ENCODE measurements at places on chromosomes 2 and 18. TPM values are rescaled to one million over a fixed set of nuclear protein-coding genes. Genes with fewer than 3 reads are reported as not detected.

- DNase-seq: no peak
Measured at GRCh38 chr2:3661149-3661660, 3.2 kb downstream of the ALLC start.

DNA sequence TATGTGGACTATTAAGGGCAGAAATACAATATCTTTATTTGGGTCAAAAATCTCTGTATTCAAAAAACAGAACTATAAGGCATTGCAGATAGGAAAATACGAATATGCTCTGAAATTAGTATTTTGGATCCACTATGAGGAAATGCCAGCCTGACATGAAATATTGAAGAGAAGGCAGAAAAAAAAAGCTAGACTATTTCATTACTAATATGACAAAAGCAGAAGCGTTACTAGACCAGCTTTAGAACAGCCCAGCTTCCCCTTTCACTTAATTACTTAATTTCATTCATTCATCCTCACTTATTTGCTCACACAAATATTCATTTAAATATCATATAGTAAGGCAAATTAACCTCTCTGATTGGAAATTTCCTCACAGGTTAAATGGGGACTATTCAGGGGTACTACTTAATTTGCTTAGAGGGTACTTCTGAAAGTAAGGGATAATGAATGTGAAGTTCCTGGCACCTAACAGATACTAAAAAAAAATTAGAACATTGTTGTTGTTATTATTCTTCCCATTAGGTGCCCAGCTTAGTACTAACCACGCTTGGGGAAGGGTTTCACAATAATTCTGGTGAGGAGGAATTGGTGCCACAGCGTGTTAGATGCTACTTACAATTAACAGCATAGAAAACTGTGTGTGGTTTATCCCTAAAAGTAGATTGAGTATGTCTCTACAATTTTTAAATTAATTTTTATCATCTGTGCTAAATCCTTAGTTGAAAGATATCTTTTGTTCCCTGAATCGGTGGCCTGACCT is 71.1 kb upstream of the CTLA4 start:
- DNase-seq: no peak

TDRD15 gene
- total RNA-seq: 0.10 TPM

DNA sequence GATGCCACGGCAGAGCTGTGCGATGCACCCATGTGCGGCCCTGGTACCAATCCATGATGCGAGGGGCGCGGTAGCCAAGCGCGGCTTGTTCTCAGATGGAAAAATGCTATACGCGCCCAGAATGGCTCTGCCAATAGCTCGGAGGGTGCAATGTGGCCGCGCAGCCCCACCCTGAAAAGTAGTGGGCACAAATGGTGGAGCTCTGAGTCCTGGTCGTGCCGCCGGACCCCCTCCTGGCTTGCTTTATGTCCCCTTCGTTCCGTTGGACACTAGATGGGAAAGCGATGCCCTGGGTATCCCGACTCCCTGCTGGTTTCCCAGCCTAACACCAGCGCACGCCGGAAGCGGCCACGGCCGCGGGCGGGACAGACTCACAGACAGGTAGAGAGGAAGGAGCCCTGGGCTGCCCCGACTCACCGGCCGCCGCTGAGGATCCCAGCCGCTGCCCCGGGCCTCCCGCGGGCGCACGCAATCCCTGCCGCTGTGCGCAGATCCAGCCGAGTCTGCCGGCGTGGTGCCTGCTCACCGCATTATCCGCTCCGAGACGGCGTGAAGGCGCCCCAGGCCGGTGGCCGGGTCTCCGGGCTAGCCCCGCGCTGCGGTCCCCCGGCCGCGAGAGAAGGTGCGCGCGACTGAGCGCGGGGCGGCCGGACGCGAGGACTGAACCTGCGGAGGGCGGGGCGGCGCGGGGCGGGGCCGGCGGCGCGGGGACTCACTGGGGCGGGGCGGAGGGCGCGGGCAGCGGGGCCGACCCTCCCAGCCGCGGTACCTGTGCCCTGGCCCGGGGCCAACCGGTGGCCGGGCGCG is at the start of gene CDC42EP3:
Gene CDC42EP3, minus strand, starts transcription at position 634 of the 807 bp plus-strand sequence. CDS start 25,055 bp downstream, outside the sequence.
- no peak for DNase-seq

DNA sequence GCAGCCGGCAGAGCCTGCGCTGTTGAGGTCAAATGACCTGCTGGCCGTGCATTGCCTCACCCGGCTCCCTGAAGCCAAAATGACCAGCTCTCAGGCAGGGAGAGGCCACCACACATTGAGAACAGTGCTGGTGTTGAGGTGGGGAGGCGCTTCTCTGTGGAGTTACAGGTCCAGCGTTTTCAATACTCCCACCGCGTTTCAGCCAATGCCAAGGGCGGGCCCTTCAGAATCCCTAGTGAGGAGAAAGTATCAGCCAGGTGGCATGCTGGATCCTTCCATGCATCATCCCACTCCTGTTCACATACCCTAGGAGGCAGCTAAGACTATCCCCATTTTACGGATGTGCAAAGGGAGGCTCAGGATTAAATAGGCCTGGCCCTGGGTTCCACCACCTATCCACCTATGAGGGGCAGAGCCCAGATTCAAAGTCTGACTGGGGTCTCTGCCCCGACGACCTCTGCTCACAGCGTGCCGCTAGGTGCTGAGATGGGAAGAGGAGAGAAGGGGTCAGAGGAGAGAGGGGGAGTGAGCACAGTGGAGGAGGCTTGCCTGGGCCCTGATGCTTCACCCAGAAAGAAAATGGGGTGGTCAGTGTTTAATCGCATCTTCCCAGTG is 137.6 kb upstream of the ID2 start:
- no peak for DNase-seq

GRCh38 chr2:153584244-153584643 is 105.7 kb upstream of the RPRM start:
- DNase-seq: no peak

CHST9 gene
- 0.39 TPM for total RNA-seq

GRCh38 chr18:79366177-79367094 is 29.3 kb upstream of the NFATC1 start:
- DNase-seq: peak; percentile 95

DNA sequence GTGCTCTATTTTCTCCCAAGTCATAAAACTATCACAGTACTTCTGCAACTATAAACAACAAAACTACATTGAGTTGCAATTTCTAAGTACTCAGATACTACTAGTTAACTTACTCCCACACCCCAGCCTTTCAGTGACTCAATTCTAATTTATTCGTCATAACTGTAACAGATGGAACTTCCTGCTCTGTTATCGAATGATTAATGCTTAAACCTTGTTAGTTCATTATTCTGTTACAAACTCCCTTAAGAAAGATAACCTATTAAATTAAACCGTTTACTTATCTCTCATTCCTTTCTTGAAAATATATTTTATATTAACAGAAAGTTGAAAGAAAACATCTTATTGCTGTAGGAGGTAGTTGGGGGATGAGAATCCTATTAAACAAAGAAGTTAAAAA is 17.0 kb downstream of the TNFAIP6 start:
- no peak for DNase-seq

LYPD1 gene
- 0.99 TPM for total RNA-seq

DNA sequence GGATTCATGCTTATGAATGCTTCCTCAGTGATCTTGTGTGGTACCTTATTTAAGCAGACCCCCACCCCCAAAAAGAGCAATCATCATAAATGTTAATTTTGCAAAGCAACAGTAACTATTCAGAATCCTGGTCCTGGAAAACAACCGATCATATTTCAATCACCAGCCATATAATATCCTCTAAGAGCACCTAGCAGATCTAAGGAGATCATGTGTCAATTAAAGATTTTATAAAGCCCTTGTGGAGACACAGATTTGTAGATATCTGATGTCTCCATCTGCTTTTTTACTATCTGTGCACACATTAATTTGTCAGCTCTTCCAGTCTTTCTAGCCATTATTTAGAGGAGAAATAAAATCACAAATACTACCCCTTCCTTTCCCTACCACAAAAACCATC is 423.7 kb downstream of the TGIF1 start:
- DNase-seq: no peak

SIGLEC15 gene
- not detected for total RNA-seq

CELF4 gene
- 0.69 TPM for total RNA-seq

- peak; percentile 98 for DNase-seq
Measured at GRCh38 chr18:41954827-41955613, at the start of gene PIK3C3. Gene PIK3C3 (plus strand): TSS chr18:41955234. CDS start chr18:41955292, 58 bp downstream.

GRHL1 gene
- 93.0 TPM for total RNA-seq

GRCh38 chr2:208541461-208541988 is 134.9 kb downstream of the PTH2R start:
- DNase-seq: no peak

- no peak for DNase-seq
Measured at GRCh38 chr18:52451256-52451655, 111.3 kb downstream of the DCC start.

DNA sequence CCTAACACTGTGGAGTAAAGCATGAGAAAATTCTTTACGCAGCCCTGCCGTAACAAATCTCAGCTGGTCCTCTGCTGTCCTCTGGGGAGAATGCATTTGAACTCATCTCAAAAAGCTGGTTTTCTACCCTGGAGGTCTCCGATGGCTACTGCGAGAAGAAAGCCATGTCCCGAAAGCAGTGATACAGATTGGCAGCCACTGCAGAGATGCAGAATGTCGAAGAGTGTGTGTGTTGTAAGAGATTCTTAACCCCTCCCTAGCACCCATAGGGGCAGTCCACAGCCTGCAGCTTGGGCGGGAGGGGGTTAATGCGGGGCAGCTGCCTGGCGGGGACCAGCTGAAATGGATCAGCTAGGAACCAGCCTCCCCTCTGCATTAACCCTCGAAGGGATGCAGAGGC is 235.9 kb downstream of the ZNF516 start:
- no peak for DNase-seq

- DNase-seq: no peak
Measured at GRCh38 chr18:79685281-79685680, 5.7 kb downstream of the CTDP1 start.

DNA sequence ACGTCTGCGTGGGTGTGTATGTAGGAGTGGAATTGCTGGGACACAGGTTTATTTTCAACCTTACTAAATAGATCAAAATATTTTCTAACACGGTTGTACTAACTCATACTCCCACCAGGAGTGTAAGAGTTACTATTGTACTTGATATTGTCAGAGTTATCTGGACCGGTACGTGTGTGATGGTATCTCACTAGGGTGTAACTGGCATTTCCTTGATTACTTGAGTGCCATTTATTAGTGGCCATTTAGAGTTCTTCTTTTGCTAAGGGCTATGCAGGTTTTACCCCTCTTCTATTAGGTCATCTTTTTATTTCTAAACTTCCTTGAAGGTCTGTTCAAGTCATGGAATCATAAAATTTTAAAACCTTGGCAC is 33.5 kb downstream of the CENPO start:
- DNase-seq: no peak

- no peak for DNase-seq
Measured at GRCh38 chr2:23235292-23235691, 149.7 kb upstream of the KLHL29 start.

ALK gene
- 0.10 TPM for total RNA-seq

GRCh38 chr18:42052122-42052708 is 97.2 kb downstream of the PIK3C3 start:
- peak; percentile 13 for DNase-seq

BBS5 gene
- 10.6 TPM for total RNA-seq

All from skin of body (tissue), 3 donors.